Stimulated activated naive CD8-positive, alpha-beta T cell treated with anti-CD3 and anti-CD28 coated beads, Interleukin-15, Interleukin-2, amounts not matched to agents 100 U/mL and 50 U/mL, for 24 hours (primary cell): ENCODE measurements at places on chromosomes 13 and 19.

- no peak for DNase-seq
These were observed 2.5 kb upstream of the TMEM190 start for GRCh38 chr19:55373993-55374757.

DNA sequence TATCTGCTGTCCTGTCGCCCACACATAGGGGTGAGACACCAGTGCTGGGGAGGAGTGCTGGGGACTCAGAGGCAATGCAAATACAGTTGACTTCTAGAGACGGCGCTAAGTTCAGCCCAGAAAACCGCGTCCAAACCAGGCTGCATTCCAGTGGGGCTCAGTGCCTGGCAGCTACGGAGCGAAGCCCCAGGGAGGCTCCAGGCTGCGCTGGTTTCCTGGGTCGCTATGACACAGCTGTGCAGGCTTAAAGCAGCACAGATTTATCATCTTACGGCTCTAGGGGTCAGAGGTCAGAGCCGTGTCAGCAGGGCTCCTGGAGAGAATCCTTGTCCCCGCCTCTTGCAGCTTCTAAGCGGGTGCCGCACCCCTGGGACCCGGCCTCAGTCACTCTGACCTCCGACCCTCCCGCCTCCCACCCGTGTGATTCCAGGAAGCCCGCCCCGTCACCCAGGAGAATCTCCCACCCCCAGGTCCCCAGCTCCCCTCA lies 61.6 kb downstream of the ANKRD10 start:
- no peak for DNase-seq

- no peak for DNase-seq
These were observed 55.1 kb downstream of the FGF14 start for GRCh38 chr13:102346769-102347168.

GRCh38 chr13:113903912-113904311 lies 40.0 kb upstream of the GAS6 start:
- no peak for DNase-seq

DNA sequence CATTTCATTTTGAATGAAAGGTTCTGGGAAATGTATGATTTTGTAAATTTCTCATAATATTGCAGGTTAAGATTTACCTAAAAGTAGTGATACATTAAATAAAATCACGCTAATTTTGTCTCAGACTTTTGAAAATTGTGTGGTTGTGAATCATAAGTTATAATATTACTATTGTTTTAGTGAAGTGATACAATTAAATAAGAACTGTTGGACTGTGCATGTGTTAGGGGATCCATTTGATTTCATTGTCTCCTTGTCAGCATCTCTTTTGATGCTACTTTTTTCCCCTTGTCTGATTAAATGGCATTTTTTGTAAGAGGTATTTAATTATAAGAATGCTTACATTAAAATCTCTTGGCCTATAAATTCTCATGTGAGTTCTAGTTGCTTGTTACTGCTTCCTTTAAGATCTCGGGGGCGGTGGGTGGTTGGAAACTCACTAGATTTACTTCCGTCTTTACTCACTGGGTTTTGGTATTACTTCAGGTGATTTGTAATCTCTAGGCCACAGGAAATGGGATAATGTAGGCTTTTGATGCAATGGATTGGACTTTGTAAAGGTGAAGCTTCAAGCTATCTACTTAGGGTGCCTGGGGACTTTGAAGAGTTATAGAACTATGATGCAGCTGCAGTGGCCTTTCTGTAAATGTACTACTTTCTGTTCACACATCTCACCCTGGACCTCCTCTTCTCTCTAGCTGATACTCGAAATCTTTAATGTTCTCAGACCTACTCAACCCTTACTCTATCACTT lies 66.5 kb downstream of the PAN3 start:
- peak; percentile 56 for DNase-seq

GRCh38 chr13:101697745-101698144 lies 245.3 kb downstream of the ITGBL1 start:
- no peak for DNase-seq

- DNase-seq: no peak
These were observed 90.2 kb upstream of the RNF113B start for GRCh38 chr13:98267080-98267912.

DNA sequence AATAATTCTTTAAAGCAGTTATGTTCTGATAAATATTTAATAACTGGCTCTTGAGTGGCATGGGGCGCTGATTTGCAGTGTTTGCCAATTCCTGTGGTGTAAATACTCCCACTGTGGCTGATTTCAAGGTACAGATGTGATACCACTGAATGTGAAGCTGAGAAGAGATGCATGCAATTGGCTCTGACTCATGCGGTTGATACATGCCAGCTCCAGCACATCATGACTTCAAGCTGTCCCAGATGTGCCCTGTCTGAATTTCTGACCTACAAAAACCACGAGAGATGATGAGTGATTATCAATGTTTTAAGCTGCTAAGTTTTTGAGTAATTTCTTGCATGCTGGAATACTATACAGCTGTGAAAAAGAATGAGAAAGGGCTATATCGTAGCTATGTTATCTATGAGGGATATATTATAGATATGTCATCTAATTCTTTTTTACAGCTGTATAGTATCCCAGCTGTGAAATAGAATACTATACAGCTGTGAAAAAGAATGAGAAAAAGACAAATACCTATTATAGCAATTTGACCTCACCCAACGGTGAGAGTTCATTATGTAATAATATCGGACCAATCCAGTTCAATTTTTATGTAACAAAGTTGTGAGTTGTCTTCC lies 7.6 kb upstream of the ACSBG2 start:
- no peak for DNase-seq

- DNase-seq: no peak
These were observed 16.0 kb upstream of the CLN5 start for GRCh38 chr13:76975863-76976262.

GRCh38 chr19:54572696-54573311 lies 786 bp upstream of the LILRA2 start:
- DNase-seq: no peak

- DNase-seq: no peak
These were observed 20.1 kb downstream of the SLC27A1 start for GRCh38 chr19:17490411-17490810.

DNA sequence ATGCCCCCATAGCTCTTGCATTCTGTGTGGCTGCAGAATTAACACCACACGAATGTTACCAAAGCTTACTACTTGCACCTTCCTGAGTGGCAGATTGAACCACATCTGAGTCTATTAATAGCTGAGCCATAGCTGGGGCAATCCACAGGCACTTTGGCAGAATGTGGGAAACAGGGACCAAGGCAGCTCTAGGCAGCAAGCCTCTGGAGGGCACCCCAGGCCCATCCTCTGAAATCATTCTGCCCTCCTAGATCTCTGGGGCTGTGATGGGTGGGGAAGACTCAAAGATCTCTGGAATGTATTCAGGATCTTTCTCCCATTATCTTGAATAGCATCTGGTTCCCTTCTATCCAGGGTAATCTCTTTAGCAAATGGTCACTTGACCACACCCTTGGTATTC lies 139.3 kb downstream of the TNFRSF19 start:
- no peak for DNase-seq

DNA sequence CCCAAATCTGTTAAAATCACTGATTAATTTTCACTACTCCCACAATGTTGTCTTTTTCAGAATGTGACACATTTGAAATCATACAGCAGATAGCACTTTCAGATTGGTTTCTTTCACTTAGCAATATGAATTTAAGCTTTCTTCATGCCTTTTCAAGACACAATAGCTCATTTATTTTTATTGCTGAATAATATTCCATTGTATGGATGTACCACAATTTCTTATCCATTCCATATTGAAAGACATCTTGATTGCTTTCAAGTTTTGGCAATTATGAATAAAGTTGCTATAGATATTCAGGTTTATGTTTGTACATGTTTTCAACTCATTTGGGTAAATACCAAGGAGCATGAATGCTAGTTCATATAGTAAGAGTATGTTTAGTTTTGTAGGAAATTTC lies 2635.6 kb upstream of the PCDH20 start:
- no peak for DNase-seq

DNA sequence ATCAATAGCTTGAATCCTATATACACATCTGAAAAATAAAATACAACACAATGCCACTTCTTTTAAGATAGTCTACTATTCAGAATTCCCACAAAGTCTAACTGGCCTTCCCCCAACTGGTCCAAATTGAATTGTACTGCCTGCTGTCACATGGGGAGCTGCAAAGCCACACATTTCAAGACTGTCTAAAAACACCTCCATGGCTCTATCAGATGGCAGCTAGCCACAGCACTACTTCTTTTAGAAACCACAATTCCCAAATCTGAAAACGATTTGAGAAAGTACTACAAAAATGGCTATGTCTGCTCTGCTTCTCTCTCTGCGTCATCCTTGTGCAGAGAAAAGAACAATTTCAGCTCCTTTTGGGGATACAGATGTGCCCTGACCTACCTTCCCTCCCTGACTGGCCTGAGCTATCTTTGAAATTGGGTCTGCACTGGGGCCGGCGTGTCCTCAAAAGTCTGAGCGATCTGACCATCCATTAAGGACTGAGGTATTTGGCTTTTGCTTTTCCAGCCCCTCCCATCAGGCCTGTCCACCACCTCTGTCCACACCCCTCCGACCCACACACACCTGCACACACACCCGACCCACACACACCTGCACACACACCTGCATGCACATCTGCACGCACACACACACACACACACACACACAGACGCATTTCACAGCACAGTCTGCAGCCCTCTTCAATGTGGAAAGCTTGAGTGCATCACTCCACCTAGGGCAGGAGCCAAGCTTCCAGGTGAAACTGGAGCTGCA lies 68.6 kb upstream of the IPO5 start:
- DNase-seq: no peak

GRCh38 chr19:18928018-18928805 lies 8.7 kb downstream of the DDX49 start:
- DNase-seq: no peak

DNA sequence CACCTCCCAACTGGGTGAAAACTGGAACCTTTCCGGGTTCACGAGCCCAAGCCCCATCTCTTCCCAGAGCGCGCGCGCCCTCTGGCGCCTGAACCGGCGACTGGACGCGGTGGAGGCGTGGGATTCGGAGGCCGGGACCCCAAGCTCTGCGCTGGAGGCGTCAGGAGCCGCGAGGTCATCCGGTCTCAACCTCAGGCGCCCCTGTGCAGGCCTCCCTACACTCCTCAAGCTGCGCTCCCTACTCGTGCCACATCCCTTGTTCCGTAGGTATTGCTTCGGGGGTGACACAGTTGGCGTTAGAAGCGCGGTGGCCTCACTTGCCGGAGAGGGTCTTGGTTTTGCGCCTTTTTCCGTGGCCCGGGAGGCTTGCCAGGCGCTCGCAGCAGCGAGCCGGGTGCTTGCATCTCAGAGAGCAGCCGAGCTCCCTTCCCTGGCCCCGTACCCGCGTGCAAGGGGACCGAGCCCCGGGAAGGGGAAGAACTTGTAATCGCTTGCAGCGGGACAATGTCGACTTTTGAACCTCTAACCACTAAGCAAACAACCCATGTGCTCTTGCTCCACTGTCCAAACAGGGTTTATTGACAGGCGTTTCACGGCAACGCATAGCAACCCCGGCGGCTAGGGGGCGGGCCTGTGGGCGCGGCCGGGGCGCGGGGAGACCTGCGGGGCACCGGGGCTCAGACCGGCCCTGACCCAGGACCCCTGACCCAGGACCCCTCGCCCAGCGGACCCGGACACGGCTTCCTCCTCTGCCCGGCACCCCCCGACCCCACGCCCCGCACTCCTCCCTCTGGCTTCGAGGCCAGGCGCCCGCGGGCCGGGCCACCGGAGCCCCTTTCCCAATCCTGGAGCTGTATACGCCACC lies 8.5 kb downstream of the CDX2 start:
- DNase-seq: peak; percentile 65

DNA sequence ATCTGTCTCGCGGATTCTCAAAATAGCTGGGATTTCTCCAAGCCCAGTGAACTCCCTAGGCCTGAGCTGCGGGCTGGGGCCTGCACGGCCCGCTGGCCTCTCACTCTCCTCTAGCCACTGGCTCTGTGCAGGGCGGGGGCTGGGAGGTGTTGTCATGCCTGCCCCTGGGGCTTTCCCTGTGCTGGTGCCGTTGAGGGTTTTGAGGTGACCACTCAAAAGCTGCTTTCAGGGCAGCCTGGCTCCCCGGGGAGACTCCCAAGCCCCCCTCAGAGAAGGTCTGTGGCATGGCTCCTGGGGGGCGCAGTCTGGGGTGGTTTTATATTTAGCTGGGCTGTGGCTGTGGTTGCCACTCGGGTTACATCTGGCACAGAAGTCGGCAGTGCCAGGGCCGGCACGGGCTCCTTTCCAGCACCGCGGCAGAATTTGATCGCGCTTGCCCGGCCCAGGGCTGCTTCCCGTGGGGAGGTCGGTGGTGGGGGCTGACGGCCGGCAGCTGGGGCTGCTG lies 10.0 kb downstream of the NDUFB7 start:
- DNase-seq: peak; percentile 34

DNA sequence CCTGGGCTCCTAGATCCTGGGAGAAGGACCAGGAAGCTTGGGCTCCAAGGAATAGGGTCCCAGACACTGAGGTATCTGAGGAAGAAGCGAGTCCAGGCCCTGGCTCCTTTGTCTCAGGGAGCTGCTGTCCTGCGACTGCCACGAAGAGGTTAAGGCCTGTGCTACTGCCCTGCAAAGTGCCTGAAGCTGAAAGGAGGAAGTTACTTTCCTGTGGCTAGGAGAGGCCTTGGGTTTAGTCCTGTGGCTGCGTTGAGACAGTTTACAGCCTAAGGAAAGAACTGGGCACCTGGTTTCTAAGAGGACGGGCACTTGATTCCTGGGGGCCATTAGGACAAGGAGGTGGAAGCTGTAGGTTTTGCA lies 2.8 kb downstream of the MYADM start:
- DNase-seq: no peak

GRCh38 chr19:3175781-3176714 lies 2.5 kb upstream of the S1PR4 start:
- no peak for DNase-seq

- no peak for DNase-seq
These were observed 38.0 kb downstream of the GAS6 start for GRCh38 chr13:113825841-113826240.

- DNase-seq: no peak
These were observed 2.9 kb downstream of the KASH5 start for GRCh38 chr19:49390929-49391359.

- DNase-seq: no peak
These were observed 4.3 kb downstream of the GAMT start for GRCh38 chr19:1396768-1397679.

DNA sequence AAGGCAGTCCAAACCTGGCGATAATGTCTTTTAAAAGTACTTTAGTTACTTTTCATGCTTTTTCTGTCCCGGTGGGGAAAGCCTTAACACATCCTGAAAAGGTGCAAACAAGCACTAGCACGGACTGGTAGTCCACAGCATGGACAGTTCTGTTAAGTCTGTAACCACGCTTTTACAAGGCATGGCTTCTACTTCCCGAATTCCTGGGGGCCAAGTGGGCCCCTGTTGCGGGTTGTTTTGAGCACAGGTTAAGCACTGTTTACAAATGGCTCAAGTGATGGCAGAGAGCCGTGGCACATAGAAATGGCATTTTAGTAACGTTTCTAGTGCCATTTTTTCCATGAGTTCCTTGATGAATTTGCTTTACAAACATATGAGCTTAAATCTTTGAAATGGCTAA lies 37.6 kb downstream of the ZNF493 start:
- no peak for DNase-seq

DNA sequence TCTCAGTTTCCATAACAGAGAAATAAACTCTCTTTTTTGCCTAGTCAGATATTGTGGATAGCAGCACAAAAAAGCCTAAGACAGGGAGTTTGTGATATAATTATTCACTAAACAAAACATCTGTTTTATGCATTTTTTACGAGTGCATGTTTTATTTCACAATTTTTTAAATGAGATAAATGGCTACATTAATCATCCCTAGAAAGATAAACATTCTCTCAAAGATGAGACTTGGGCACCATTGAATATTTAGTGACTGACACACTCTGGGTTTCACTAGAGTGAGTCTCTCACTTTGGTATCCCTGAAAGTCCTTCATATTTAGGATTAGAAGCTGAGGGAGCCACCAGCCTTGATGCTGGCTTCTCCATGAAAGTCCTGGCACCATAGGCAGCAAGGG lies 74.3 kb upstream of the LRCH1 start:
- DNase-seq: no peak
